ENCODE measurements at places on chromosomes 1 and 21.

- no peak for DNase-seq
Measured at GRCh38 chr1:59497616-59498015, 200.7 kb downstream of the FGGY start.

DNA sequence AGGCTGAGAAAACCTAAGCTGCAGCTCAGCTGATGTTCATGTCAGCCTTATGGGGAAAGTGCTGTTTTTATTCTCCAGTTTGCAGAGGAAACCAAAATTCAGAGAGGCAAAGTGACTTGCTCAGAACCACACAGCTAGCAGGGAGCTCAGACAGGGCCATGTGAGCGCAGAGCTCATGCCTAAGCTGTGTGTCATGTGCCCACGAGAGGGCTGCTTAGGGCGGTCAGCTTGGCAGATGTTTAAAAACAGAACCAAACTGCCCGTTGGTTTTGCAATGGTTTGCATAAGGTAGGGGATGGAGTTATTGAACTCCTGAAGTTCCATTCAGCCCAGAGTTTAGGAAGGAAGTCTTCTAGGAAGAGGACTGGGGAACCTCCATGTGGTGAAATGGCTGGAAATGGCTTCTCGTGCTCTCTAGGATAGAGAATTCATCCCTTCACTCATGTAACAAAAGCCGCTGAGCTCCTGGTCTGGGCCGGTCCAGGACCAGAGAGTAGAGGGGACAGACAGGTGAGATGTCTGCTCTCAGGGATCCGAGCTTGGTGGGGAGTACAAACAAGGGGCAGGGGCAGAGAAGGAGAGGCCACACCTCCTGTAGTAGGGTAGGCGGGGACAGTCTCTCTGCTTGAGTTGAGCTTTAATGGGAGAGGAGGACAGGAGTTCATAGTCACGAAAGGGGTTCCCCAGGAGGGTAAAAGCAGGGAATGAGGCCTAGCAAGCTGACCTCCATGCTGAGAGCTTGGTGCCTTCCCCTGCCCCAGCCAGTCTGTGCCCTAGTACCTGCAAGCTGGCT, 46.9 kb downstream of the ARHGEF10L start:
- DNase-seq = no peak

DNA sequence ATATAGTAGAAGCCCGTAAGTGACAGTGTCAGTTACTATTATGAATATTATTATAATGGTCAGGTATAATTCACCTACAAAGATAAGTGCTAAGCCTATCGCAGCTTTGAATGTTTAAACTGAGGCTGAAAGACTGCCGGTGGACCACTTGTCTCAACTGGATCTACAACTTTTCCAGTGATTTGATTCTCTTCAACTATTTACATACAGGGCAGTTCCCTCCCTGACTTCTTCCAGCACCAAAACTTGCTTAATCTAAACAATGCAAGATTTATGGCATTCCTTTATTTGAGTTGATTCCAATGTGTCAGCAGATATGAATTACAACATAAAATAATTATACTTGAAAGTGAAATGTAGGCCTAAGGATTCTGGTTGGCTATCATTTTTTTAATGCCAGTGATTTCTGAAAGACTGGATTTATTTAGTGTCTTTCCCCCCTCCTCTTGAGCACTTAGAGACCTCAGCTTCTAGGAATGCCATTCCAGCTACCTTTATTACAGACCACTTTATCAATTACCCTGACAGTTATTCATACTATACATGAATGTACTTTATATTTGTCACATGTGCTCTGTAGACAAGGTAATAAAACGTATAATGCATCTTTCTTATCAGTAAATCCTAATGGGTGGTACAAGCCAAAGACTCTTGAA, 153.3 kb upstream of the C8B start:
- DNase-seq = no peak

GRCh38 chr1:29310616-29311180, 74.4 kb downstream of the PTPRU start:
- DNase-seq = no peak

- DNase-seq = peak; percentile 18
Measured at GRCh38 chr1:62784509-62785365, 805 bp downstream of the ATG4C start.

GRCh38 chr1:61139775-61140549, 57.6 kb downstream of the NFIA start:
- DNase-seq = no peak

DNA sequence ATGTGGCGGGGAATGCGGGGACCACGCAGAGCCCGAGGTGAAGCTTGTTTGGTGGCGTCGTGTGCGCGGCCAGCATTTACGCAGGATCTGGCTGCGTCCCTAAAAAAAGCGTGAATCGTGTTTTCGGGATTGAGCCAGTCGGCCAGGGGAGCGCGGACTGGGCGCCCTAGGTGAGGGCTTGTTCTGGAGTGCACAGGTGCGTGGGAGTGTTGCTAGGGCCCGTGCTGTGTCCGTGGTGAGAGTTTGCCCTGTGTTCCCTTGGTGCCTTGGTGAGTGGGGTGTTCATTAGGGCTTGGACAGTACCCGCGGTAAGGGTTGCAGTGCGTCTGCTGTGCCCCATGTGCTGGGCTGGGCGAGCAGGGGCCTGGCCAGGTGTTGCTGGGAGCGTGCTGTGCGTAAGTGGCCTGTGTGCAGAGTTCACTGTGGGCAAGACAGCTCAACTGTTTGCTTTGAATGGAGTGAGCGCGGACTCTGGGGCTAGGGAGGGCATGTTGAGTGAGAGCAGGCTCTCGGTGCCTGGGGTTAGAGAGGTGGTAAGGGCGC, 673 bp downstream of the CD46 start:
- no peak for DNase-seq

- DNase-seq = no peak
Measured at GRCh38 chr1:203789966-203790365, 5.5 kb upstream of the ZBED6 start.

DNA sequence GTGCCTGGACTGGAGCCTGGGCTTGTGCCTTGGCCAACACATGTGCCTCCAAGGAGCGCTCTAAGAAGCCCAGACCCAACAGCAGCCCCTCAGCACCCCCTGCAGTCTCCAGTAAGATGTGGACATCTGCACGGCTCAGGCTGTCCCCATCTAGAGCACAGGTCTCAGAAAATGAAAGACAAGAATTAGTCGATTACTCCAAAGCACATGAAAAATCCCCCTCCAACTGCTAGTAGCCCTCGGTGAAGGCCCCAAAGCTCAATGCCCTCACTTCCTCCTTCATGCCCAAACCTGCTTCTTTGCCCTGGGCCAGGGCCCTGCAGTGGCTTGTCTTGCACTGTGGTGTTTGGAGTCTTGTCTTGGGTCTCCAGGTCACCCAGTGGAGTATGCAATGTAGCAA, 21.9 kb upstream of the ERO1B start:
- no peak for DNase-seq

GRCh38 chr1:95021805-95022643, 50.7 kb downstream of the ALG14 start:
- DNase-seq = no peak

GRCh38 chr1:224127925-224128819, 14.3 kb downstream of the FBXO28 start:
- DNase-seq = no peak

- DNase-seq = no peak
Measured at GRCh38 chr1:111625276-111625675, 5.7 kb downstream of the RAP1A start.

GRCh38 chr1:3898994-3899753, 898 bp downstream of the C1orf174 start:
- DNase-seq = no peak

GRCh38 chr1:207944571-207944970, 33.6 kb upstream of the CD34 start:
- DNase-seq = no peak

- DNase-seq = no peak
Measured at GRCh38 chr1:15820478-15820877, 13.0 kb upstream of the UQCRHL start.

GRCh38 chr1:44894591-44894990, 51.5 kb upstream of the PTCH2 start:
- no peak for DNase-seq

- DNase-seq = no peak
Measured at GRCh38 chr21:45570826-45571601, 28.8 kb upstream of the SLC19A1 start.

- DNase-seq = no peak
Measured at GRCh38 chr1:117173006-117173405, 37.7 kb downstream of the VTCN1 start.

DNA sequence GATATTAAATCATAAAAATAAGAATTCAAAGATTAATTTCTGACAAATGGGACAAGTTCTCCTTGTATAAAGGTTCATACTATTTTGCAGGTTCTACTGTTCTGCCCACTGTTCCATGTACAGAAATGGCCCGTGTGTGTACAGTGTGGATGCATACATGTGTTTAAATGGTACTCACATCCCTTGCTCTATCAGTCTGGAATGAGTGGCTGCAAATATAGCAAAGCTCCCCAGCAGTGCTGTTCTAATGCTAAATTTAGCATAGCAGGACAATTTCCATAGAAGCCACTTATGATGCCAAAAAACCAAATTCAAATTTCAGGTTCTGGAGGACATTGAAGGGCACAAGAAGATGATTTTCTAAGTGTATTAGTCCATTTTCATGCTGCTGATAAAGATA, 9.4 kb upstream of the SEC16B start:
- no peak for DNase-seq

- DNase-seq = no peak
Measured at GRCh38 chr1:220013497-220013896, 32.8 kb downstream of the EPRS1 start.

GRCh38 chr1:150321826-150322166, 463 bp downstream of the PRPF3 start:
- DNase-seq = no peak

DNA sequence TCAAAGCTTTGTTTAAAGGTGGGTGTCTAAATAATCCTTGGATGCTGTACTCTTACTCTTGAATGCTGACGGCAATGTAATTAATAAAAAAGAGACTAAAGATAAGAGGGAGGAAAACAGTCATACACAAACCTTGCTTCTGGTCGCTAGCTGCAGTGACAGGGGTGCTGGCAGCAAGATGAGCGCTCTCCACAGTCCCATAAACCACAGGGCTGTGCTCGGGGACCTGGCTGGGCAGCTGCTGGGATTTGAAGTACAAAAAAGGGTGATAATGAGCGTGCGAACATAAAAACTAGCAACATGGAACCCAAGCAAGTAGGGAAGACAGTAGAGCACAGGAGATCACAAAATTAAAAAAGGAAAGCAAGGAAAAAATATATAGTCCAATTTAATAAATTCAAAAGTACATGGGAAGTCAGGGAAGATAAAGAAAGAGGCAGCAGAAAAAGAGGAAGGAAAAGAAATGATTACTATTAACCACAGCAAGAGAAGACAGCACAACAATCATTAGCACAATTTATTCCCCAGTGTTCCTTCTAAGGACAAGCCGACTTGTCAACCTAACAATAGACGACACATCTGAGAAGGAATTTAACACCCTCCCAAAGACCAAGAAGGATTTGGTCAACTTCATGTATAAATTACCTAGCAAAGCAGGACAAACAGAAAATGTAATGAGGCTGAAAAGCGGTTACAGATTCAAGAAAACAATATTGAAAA, 162.9 kb upstream of the HP1BP3 start:
- no peak for DNase-seq

GRCh38 chr1:36440044-36440443, 10.2 kb downstream of the OSCP1 start:
- no peak for DNase-seq

DNA sequence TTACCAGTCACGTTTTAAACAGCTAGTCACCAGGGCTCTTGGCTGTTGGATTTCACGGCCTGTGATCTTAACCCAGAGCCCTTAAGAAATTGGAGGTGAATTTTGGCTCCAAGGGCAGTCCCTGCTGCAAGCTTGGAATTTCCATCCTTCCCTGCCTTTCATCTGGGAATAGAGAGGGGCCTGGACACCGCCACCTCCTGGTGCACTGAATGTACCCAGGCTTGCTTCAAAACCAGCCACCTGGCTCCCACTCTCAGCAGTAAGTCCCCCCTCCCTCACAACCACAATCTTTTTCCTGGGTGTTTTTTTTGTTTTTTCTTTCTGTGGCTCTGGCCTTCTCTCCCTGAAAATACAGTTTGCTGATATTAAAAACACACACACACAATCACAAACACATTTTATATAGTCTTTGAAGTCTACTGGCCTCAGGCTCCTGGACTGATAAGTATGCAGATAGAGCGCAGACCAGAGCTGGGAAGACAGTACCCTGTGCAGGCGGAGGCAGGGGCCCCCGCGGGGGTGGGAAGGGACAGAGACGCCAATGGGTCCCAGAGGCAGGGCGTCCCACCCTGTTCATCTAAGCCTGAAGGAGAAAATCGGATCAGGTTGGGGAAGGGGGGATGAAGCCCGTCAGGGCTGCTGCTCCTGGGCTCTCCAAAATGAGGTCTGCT, 65.8 kb upstream of the IGSF21 start:
- DNase-seq = no peak

- DNase-seq = no peak
Measured at GRCh38 chr1:183105449-183105848, 80.6 kb upstream of the LAMC2 start.

GRCh38 chr21:44734026-44734745, 22.8 kb upstream of the TSPEAR start:
- no peak for DNase-seq

GRCh38 chr1:224348137-224348536, 8.5 kb upstream of the CNIH4 start:
- DNase-seq = no peak

GRCh38 chr1:221331273-221332183, 410.4 kb downstream of the DUSP10 start:
- no peak for DNase-seq

- no peak for DNase-seq
Measured at GRCh38 chr1:184915463-184916090, 58.7 kb downstream of the NIBAN1 start.

GRCh38 chr1:239757716-239758115, 334.0 kb upstream of the FMN2 start:
- no peak for DNase-seq

DNA sequence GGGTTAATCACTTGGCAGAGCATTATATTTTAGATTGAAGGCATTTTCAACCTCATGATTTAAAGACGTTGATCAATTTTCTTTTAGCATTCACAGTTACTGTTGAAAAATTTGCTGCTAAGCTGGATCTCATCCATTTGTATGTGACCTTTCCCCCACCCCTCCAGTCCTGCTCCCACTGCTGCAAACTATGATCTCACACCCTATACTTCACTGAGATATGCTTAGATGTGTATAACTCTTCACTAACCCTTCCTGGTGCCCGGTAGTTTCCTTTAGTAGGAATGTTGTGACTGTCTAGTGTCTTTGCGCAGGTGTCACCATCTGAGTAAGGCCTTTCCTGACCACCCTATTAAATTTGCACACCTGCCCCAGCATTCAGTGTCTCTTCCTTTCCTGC, 67.0 kb upstream of the C1orf21 start:
- no peak for DNase-seq

DNA sequence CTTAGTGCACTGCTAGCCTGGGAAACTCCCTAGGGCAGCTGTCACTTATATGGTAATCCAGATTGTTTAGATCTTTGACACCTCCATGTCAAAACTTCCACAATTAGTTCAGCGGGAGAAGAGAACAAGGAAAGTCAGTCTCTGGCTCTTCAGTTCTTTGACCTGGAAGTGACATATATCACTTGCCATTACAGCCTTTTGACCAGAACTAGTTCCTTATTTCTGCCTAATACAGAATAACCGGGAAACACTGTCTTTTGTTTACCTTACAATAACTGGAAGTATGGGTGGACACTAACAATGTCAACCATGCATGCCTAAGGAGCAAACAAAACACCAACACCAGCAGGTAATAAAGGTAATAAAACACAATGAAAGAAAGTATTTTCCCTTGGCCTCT, 68.3 kb downstream of the C4BPA start:
- no peak for DNase-seq
